ENCODE measurements at places on chromosomes 16 and 17.

GRCh38 chr17:49603720-49604119, 28.0 kb downstream of the NXPH3 start:
- no peak for DNase-seq

GRCh38 chr16:84180519-84181140, 6.2 kb downstream of the TAF1C start:
- DNase-seq: no peak

DNA sequence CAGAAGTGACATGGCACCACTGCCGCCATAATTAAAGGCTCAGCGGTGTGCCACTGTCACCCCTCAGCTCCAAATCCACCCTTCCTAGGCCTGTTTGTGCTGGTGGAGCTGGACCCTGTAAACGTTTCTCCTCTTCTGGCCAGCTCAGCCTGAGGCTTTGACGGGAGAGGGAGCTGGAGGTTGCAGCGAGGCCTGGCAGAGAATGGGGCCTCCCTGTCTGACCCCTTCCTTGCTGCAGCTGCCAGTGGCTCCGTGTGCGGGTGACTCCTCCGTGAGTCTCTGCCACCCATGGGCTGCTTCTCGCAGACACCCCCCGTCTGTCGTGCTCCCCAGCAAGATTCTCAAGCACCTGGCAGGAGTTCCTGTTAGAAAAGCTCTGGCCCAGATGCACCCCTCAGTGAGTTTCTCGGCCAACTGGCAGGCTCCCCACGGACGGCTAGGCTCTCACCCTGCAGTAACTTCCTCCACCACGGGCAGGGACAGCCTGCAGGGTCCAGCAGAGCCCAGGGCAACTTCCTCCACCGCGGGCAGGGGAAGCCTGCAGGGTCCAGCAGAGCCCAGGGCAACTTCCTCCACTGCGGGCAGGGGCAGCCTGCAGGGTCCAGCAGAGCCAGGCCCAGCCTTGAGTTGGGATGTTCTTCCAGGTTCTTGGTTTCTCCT, 4.7 kb upstream of the CHMP6 start:
- DNase-seq: no peak

- DNase-seq: peak; percentile 47
Observed at GRCh38 chr16:4288148-4288921, 15.5 kb upstream of the TFAP4 start.

GRCh38 chr17:773016-773415, 9.1 kb downstream of the GLOD4 start:
- DNase-seq: no peak

- no peak for DNase-seq
Observed at GRCh38 chr16:56833243-56833970, 31.6 kb upstream of the SLC12A3 start.

DNA sequence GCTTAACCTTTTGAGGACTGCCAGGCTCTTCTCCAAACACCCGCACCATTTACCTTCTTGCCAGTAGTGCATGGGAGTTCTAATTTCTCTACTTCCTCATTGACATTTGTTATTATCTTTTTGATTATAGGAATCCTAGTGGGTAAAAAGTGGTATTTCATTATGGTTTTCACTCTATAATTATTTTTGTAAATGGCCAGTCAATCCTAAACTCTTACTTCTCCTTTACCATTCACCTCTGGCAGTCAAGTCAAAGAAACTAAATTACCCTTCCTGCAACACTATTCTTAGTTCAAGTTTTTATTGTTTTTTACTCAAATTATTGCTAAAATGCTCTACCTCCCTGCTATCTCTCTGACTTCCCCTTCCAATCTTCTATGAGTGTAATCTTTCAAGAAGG, 29.8 kb upstream of the ANKFY1 start:
- no peak for DNase-seq

GRCh38 chr16:58028541-58029070, 3.1 kb downstream of the MMP15 start:
- DNase-seq: no peak

DNA sequence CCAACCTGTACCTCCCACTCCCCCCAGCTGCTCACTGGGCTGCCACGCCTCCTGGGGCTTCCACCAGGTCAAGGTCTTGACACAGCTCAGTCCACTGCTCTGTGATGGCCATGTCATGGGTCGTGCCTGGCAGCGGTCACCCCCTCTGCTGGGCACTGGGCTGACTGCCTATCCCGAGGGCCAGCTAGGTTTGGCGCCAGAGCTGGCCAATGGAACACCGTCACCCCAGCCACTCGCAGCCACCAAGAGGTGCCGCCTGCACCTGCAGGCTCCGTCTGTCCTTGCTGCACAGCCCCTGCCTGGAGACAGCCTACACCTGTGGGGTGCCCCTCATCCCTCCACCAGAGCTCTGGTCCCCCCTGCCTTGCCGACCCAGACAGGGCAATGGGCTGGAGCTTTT, 4.5 kb upstream of the RAB40C start:
- DNase-seq: peak; percentile 33

GRCh38 chr17:41989702-41990419, 23.3 kb downstream of the CNP start:
- no peak for DNase-seq

GRCh38 chr16:10770907-10771306, 27.3 kb downstream of the NUBP1 start:
- DNase-seq: no peak

GRCh38 chr16:4272114-4272956, 488 bp downstream of the TFAP4 start:
- no peak for DNase-seq

DNA sequence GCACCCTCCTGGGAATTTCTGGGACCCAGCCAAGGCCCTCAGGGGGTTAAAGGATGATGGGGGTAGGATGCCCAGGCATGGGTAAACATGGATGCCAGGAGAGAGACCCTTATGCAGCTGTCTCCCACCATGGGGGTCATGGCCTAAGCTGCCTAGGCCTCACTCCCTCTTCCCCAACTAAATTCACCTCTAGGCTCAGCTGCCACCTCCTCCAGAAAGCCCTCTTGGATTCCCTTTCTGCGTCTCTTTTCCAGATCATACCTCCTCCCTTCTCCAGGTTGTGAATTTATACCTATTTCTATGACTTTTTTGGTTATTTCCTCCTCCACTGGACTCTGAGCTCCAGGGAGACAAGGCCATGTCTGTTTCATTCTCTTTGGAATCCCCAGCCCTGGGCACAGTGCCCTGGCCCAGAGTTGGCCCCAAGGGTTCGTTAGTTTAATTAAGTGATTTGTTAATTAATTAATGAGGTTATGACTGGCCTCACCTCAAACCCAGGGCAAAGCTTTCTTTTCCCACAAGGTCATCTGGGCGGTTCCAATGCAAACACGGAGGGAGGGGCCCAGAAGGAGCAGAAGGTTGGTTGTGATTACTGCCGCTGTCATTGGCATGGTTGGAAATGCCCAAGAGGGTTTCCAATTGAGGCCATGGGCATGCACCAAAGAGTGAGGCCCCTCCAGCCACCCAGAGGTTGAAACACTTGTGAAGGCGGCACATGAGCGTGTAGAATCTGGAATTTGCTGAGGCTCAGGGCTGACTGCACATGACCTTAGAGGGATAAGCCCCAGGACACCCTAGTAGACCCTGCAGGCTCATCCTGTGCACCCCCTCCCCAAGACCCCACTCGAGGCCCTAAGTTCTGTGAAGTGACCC, 6.9 kb upstream of the KRT17 start:
- no peak for DNase-seq

GRCh38 chr16:23384878-23385277, 68.1 kb downstream of the COG7 start:
- DNase-seq: no peak

DNA sequence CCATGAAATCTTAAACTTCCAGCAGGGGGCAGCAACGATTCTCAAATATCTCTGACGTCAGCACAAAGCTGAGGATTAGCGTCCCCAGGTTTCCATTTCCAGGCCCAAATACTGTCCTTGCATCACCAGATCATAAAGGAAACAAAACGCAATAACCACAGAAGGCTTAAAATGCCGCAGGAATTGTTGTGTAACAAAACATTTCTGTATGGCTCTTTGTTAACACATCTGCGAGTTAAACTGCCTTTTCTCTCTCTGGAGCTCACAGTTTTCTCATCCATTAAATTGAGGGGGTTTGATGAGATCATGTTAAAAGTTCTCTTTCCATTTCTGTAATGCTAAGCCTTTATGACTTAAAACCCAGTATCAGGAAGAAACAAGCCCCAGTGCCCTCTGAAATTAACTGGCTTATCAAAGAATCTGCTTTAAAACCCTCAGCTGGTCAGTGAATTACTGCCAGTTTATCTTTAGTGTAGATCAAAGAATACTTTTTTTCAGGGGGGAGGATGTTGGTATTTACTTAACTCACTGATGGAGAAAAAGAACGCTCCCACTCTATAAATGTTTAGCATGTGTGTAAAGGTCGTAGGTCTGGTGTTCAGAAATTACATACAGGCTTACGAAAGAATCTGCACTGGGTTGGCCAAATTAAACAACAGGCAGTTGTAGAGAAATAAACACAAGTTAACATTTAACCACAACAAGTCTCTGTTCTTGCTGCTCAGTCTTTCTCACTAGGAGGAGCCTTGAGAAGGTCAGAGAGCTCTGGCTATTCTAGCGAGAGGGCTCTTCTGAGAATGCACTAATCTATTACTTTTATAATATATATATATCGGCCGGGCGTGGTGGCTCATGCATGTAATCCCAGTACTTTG, 10.6 kb upstream of the TERF2 start:
- DNase-seq: peak; percentile 38

DNA sequence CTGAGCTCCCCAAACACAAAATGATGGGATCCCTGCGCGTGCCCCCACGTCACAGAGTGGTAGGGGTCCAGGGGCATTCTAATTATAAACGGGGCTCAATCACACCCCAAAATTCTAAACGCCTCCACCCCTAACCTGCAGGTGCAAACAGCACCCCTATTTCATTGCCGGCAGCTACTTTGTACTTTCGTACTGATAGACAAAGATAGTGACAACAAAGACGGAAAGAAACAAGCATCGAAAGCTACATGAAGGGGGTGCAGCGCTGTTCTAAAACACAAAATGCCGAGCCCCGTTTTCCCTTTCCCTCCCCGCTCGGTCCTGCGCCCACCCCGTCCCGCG, 13.9 kb downstream of the MIS12 start:
- DNase-seq: no peak

GRCh38 chr17:19004421-19005136, at the start of gene FAM83G:
FAM83G (minus strand) TSS chr17:19004764; CDS start chr17:19004041, 723 bp downstream.
- peak; percentile 57 for DNase-seq

DNA sequence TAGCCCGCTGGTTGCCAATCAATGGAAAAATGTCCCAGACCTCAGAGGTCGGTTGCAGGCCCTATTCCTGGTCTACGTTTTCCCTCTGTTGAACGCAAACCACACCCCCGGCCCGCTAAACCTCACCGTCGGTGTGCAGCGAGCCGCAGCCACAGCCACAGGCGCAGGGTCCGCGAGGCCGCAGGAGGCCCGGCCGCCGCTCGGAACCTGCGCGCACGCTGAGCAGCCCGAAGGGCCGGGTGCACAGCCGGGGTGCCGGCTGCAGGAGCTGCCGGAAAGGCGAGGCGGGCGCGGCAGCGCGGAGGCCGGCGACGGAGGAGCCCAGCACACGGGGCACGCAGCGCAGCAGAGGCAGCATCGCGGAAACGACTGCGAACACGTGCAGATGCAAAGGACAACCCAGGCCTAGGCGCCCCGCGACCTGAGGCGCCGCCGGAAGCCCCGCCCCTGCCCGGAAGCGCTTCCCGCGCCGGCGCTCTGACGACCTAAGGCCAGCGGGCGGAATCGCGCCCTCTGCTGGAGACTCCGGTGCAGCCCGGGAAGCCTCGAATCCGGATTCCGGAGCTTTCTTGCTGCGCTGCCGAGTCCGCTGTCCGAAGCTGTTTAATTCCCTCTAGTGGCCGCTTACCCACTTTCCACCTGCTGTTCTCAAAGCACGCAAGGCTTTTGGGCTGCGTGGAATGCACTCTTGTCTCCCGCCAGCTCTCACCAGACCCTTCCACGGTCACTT, at the start of gene C1QBP:
Gene C1QBP (minus strand): TSS at position 440 of the 730 bp plus-strand sequence. CDS start 82 bp downstream, at position 358.
- DNase-seq: peak; percentile 53

DNA sequence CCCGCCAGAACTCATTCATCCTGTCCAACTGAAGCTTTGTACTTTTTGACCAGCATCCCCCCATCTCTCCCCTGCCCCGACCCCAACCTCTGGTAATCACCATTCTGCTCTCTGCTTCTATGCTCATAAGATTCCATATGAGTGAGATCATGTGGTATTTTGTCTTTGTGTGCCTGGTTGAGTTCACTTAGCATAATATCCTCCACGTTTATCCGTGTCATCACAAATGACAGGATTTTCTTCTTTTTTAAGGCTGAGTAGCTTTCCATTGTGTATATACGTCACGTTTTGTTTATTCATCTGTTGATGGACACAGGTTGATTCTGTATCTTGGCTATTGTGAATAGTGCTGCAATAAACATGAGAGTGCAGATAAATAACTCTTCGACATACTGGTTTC, 278.9 kb downstream of the SNX29 start:
- no peak for DNase-seq

- DNase-seq: peak; percentile 45
Observed at GRCh38 chr16:740764-741505, at the start of gene CIAO3. CIAO3 (minus strand) TSS chr16:740997; CDS start chr16:740985, 12 bp downstream.

DNA sequence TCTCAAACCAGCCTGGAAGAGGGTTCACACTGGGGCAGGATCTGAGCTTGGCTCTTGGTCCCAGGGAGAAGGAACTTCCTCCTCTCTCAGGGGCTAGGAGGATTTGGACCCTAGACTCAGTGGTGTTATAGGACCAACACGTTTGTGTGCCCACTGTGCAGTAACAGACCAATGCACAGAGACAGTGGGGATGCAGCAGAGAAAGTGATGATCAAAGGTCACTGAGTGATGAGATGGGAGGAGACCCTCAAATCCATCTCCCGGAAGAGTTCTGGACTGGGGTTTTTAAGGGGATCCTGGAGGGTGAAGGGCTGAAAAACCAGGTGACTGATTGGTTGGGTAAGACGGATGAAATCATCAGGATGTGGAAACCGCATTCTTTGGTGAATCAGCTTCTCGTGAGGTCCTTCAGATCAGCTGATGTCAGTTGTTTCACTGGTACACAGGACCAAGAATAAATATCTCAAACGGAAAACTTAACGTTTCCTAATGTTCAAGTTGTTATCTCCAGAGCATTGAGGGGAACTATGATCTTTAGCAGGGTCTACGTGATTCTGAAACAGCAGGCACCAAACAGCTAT, 3.3 kb upstream of the VAC14 start:
- no peak for DNase-seq

DNA sequence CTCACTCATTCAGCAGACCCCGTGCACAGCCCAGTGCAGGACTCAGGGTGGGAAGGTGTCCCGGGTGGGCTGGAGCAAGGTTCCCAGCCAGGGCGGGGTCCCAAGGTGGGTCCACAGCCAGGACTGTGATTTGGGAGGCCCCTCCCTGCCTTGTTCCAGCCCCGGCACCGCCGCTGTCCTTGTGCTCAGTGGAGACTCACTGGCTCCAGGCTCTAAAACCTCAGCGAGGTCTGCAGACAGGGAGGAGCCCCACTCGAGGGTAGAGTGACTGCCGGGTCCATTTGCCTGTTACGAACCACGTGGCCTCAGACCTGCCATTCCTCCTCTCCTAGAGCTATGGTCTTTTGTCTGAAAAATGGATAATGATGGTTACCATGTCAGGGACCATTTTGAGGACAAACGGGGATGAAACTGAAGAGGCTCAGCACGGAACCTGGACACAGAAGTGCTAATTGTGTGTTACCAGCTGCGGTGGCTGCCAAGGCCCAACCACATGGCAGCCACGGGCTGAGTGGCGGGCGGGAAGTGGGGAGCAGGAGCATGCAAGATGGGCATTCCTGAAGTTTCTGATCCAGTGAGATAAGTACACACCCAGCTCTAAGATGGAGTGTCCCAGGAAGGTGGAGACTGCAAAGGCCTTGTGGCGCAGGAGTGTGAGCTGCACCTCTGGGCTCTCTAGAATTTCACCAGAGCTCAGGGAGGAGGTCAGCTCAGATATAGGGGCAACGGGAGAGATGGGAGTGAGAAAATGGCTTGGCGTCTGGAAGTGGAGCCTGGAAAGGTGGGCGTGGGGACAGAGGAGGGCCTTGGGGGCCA, 317.6 kb downstream of the SEC14L1 start:
- DNase-seq: no peak

GRCh38 chr16:69273009-69273408, 38.1 kb upstream of the VPS4A start:
- no peak for DNase-seq
